ENCODE measurements at places on chromosomes 2 and 18.
A peak's percentile ranks its signal among the peaks of the same experiment; 100 is the strongest.

DNA sequence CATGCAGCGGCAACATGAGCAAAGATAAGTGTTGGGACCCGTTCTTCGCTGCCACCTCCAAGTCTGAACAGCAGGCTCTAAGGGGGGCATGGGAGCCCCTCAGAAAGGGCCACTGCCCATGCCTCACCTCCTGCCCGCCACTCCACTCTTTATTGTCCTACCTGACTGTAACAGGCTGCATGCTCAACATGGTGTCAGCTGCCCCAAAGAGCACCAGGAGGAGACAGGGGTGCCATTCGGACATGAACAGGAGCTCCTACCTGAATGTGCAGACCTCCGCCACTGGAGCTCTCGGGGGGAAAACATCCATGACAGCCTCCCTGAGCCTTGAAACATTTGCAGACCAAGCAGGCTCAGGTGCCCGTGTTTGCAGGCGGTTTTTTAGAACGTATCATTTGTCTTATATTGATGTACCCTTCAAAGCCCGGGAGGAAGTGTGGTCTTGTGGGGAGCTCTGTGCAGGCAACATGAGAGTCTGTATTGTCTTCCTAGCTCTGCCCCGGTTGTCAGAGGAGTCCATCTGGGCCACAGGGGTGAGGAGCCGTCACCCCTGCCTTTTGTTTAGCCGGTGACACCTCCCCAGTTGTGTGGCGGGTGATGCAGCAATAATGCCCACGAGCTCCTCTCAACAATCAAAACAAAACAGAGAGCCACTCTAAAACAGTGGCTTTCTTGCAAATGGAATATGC lies 35.1 kb upstream of the CD8A start:
- peak; percentile 82 for DNase-seq

DNA sequence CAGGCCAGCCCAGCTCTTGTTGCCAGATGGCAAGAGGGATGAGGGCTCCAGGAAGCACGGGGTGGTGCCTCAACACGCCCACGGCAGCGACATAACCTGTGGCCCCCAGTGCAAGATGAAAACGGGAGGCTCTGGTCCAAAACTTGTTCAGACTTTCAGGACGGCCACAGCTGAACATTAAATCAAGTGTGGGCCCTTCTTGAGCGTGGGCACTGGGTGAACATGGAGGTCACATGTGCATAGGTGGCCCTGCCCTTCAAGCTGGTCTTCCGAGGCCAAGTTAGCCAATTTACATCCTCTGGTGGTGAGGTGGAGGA lies 77.5 kb downstream of the NDUFA10 start:
- no peak for DNase-seq

DNA sequence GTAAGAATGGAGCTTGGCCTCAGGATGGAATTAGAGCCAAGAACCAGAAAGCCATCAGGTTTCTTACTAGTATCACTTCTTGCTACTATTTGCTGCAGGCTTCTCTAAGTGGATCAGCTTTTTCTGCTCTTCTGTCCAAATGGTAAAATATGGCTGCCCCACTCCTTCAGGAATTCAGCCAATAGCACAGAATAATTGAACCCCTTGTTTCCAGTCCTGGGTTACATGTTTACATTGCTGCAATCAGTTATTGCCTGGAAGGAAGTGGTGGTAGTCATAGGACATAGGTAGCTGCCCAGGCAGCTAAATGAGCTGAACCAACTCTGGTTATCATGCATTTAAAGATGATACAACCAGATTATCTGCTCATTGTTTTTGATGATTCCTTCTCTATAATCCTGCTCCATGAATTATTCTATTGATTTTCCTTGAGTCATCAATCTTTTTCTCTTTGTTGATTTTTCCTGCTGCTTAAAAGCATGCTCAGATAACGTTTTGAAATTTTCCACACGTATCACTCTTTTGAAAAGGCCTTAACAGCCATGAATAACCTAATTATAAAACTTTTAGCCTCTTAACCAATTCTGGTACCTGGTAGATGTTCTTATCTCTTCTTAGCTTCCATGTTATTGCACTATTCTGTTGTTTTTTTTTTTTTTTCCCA lies 12.6 kb downstream of the AGPS start:
- no peak for DNase-seq

DNA sequence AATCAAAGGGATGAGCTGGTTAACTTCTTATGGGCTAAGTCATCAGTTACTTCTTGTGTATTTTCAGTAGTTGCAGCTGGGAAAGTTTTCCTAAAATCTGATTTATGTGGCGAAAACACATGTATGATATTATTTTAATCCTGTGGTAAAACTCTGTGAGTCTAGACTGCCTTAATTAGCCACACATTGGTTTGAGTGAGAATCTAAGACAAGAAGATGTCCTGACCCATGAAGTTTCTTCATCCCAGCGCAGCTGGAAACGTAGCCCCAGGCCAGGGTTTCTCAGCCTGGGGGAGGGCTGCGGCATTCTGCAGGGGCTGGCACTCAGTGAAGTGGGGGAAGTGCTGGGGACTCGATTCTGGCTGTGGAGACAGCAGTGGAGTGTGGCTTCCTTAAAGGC lies 44.7 kb upstream of the INHBB start:
- no peak for DNase-seq

GRCh38 chr2:43461453-43462073 lies 134.3 kb downstream of the THADA start:
- DNase-seq, result no peak

- DNase-seq, result peak; percentile 77
Measured at GRCh38 chr18:13382366-13382953, 163.9 kb downstream of the LDLRAD4 start.

- no peak for DNase-seq
Measured at GRCh38 chr2:231655894-231656293, 52.4 kb upstream of the PTMA start.

DNA sequence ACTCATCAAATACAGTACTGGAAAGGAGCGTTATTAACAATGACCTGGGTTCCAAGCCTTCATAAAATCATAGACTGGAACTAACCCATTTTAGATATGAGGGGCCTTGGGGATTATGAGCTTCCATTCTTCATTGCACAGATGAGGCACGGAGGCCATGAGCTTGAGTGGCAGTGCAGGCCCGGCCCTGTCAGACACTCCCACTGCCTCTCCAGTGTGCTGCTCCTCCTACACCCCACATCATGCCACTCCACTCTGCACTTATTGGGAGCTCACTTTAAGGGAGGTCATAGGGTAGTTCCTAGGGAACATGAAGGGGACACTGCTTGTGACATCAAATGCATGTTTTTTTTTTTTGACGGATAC lies 77.9 kb downstream of the TSN start:
- no peak for DNase-seq

DNA sequence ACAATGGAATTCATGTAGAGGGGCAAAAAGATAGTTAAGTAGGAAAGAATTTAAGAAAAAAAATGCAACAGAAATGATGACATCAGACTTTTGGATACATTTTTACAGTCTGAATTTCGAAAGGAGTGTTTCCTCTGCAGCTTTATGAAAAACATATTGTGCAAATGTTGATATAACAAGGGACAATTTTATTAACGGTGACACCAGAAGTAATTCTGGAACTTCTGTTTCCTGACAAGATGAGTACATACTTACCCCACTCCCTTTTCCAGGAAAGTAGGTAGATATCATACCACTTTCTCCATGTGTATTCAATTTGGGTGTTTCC lies 369.6 kb downstream of the FBXO15 start:
- no peak for DNase-seq

DNA sequence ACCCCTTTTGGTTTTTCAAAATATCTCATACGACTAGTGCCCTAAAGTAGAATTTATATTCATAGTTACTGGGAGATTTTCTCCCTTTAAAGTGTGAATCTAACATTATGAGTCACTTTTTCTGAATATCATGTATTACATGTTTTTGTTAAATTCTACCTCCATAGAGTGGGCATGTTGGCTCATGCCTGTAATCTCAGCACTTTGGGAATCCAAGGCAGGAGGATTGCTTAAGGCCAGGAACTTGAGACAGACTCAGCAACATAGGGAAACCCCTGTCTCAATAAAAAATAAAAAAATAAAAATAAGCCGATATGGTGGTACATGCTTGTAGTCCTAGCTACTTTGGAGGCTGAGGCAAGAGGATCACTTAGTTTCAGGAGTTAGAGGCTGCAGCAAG lies 45.3 kb upstream of the UNC80 start:
- DNase-seq, result no peak

- DNase-seq, result no peak
Measured at GRCh38 chr2:1824202-1824905, 80.0 kb upstream of the PXDN start.

GRCh38 chr2:214075456-214075855 lies 335.4 kb upstream of the VWC2L start:
- no peak for DNase-seq

DNA sequence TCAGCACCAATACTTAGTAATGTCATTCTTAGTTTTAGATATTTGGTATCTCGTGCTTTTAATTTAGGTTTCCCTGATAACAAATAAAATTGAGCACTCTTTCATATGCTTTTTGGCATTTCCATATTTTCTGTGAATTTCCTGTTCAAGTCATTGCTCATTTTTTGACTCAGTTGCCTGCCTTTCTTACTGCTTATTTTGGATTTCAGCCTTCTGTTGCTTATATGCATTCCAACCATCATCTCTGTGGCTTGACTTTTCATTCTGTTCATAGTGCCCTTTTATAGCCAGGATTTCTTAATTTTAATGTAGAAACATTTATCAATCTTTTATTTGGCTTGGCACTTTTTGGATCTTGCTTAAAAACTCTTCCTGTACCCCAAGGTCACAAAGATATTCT lies 14.5 kb upstream of the KIF3C start:
- no peak for DNase-seq

GRCh38 chr2:67880291-67880761 lies 182.5 kb downstream of the C1D start:
- DNase-seq, result no peak

DNA sequence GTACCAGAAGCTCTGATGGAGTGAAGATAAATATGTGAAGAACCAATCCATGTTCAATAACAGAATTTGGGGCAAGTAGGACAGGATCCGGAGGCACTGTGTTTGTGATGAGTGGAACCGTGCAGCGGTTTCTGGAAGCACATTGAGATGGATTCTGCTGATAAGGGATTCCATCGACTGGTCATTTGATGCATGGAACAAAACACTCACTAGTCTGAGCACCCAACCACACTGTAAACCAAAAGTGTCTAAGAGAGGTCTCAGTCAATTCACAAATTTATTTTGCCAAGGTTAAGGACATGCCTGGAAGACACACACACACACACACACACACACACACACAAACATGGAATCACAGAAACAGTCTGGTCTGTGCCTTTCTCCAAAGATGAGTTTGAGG lies 459.5 kb downstream of the FBXO15 start:
- DNase-seq, result no peak

GRCh38 chr2:71003396-71003795 lies 8.7 kb upstream of the TEX261 start:
- no peak for DNase-seq

Measured in CD4-positive, alpha-beta T cell treated with Interleukin-2 at 100 ng/mL for 4 hours (primary cell).